ENCODE measurements at places on chromosomes 16 and 17.

- DNase-seq, result no peak
Measured at GRCh38 chr16:23368469-23368868, 66.4 kb downstream of the SCNN1B start.

GRCh38 chr17:37698132-37698910 is 46.5 kb downstream of the HNF1B start:
- DNase-seq, result no peak

- peak; percentile 66 for DNase-seq
Measured at GRCh38 chr16:67191995-67192681, at the start of gene E2F4. Gene E2F4 (plus strand): TSS chr16:67192155. CDS start chr16:67192228, 73 bp downstream.

DNA sequence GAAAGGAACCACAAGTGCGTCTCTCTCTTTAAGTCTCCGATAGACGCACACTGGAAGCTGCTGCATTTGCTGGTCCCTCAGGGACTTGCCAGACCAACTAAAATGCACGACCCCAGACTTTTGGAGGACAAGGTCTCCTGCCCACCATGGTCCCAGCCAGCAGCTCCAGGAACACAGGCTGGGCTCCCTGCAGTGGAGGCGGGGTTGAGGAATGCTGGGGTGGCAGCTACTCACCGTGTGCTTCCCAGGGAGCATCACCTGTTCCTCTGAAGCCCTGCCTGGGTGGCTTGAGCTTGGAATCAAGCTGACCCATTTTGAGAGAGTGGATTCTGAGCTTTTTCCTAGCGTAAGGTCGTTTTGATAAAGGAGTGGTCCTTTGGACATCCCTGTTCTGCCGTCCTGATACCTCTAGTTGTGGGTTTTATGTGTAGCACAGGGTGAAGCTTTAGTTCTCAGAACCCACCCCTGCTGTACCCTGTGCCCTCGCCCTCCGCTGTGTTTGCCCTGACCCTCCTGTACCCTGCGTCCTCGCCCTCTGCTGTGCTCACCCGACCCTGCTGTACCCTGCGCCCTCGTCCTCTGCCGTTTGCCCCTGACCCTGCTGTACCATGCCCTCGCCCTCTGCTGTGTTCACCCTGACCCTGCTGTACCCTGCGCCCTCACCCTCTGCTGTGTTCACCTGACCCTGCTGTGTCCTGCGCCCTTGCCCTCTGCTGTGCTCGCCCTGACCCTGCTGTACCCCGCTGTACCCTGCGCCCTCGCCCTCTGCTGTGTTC is 11.0 kb downstream of the ZNF276 start:
- DNase-seq, result no peak

DNA sequence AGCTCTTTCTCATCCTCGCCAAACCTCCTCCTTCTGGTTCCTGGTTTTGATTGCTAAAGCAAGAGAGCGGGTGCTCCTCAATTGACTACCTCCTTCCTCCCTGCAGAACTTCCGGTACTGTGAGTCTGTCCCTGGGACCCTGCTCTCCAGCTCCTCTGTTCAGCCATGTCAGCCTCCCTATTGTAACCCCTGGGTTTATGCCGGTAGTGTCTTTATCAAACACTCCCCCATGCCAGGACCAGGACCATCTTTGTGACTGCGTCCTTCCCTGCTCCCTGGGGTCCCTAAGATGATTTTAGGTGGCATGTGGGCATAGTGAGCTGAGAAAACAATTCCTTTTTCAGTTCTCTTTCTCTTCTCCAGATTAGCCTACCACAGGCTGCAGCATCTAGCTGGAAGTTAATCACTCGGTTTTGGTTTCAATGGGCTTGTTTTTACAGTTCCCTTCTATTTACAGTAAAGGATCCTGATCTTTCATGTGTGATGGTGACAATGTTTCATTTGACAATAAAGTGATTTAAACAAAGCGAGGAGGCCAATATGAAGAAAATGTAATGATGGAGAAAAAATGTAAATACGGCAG is 27.7 kb upstream of the IL21R start:
- DNase-seq, result no peak

Measured in stimulated activated CD4-positive, alpha-beta T cell treated with anti-CD3 and anti-CD28 coated beads, Interleukin-1b, Interleukin-23, amount 100 ng/mL, for 1 hour (primary cell).